ENCODE measurements at places on chromosomes 2 and 18.

DNA sequence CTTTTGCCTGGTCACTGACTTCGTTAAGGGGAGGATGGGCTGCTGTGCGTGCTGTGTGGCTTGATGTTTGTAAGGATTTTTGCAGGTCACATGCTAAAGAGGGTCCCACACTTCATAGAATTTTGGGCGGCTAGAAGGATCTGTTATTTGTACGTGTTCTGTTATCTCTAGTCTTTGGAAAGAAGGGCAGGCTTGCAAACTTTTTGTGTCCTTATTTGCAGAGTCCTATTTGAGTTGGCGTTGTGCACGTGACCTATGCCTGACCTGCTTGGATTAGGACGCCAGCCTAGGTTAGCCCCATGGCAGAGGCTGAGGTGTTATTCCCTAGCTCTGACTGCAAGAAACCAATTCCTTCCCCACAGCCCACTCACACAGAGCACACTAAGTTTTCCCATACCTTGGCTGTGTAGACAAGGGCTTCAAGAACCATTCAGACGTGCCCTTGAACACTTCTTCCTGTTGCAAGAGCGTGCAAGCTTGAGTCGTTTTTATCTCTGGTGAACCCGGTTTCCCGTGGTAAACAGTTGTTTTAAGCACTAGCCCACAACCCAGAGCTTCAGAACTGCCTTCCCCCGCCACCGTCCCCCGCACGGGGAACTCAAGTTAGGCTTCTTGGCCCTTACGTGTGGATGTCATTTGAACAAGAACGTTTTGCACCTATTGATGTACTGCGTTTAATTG is 94.6 kb downstream of the LDLRAD4 start:
- DNase-seq: no peak

DNA sequence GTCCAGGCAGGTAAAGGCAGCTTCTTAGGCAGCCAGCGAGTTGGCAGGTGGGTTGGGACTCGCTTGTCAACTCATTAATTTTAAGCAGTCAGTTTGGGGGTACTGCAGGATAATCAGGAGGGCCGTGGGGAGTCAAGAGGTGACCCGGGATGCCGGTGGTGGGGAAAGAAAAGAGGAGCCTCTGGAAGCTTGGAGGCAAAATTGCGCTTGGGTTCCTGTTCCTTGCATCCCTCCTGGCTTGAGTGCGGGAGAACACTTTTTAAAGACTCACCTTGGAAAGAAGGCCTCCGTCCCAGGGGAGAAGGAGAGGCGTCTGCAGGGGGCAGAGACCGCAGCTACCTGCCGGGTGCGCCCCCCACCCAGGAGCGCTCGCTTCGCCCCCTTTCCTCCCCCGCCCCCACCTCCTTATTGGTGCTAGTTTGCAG is at the start of gene KCNJ3:
TSS of gene KCNJ3 (plus strand) at position 400 of the 425 bp plus-strand sequence. CDS start 81 bp downstream, outside the sequence.
- DNase-seq: no peak

DNA sequence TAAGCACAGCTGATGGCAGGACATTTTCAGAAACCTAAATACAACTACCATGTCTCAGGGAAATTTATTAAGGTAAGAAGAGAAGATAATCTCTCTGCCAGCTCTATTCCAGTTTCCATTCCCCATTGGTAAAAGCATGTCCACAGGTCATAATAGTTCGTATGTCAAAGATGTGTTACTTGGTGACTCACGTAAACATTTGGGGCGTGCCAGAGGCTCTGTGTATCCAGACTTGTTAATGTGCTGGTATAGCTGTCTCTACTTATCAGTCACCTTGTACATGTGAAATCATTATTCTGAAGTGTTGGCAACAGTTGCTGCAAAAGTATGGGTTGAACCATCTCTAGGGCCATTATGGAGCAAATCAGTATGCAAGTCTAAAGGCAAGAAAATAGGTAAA is 1345.1 kb downstream of the SUCLG1 start:
- DNase-seq: no peak

DNA sequence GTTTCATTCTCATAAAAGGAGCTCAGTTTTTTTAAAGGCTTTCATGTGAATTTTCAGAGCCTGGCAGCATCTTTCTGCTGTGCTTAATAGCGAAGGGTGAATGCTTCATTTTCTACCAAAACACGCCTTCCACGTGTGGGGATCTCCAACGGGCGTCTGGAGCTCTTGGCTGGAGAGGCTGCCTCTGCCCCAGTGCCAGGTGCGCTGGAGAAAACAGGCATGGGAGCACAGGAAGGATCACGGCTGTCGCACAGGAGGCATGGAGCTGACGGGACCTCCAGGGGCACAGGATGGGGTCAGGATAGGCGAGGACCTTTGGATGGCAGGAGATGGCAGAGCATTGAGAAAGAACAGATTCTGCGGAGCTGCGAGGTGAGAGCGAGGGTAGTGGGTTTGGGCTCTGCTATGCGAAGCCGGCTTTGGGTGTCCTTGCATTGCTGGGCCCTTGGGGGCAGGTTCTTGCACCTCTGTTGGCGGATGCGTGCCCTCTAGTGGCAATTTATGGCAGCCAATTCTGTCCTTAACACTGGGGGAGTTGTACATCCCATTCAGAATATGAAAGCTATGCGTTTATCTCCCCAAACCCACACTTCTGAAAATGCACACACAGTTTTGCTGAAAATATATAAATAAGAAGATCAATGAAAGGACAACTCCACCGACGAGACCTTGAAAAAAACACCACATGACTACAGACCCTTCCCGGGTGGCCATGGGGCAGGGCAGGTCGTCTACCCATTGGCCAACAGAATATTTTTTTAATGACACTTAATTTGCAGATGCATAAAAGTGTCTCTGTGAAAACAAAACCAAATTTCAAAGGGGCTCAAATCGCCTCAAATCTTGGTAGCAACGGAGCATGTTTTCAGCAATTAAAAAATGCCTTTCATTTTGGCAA is 90.4 kb upstream of the SLC35G4 start:
- DNase-seq: peak; percentile 80

- DNase-seq: no peak
Observed at GRCh38 chr2:36367895-36368353, 12.3 kb downstream of the CRIM1 start.

- DNase-seq: no peak
Observed at GRCh38 chr2:239462191-239462515, 61.3 kb upstream of the HDAC4 start.

- peak; percentile 56 for DNase-seq
Observed at GRCh38 chr2:118865106-118865505, 17.7 kb upstream of the EN1 start.

- DNase-seq: no peak
Observed at GRCh38 chr18:23440131-23440530, 13.0 kb upstream of the RIOK3 start.

DNA sequence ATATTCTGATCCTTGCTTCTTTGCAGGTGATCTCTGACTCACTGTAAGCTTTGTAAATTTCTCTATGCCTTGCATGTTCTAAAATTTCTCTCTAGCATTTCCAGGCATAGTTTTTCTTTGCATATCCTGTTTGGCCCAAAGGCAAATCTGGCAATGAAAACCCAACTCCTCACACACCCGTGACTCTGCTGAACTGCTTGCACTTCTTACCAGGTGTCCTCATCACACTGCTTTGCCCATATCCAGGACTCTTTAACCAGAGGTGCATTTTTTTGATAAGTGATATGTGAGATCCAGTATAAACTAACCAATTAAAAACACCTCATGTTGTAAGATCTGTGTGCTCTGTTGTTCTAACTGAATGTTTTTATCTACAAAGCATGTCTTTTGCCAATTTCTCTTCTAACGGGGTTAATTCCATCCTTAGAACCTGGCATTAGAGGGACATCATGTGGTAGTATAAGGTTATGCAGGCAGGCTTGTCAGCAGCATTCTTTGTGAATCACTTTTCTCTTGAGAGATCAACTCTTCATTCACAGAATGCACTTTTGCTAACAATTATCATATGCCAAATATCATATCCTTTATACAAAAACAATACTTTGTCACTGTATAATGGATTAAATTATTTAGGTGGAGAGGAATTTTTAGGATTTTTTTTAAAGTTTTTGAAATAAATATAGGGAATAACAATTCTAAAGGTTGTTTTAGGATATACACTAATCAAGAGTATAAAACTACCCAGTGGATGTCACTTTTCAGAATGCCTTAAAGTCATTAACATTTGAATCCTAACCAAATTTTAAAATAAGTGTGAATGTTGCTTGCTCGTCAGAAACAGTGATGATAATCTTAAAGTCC is 20.8 kb upstream of the TMX3 start:
- DNase-seq: peak; percentile 57

DNA sequence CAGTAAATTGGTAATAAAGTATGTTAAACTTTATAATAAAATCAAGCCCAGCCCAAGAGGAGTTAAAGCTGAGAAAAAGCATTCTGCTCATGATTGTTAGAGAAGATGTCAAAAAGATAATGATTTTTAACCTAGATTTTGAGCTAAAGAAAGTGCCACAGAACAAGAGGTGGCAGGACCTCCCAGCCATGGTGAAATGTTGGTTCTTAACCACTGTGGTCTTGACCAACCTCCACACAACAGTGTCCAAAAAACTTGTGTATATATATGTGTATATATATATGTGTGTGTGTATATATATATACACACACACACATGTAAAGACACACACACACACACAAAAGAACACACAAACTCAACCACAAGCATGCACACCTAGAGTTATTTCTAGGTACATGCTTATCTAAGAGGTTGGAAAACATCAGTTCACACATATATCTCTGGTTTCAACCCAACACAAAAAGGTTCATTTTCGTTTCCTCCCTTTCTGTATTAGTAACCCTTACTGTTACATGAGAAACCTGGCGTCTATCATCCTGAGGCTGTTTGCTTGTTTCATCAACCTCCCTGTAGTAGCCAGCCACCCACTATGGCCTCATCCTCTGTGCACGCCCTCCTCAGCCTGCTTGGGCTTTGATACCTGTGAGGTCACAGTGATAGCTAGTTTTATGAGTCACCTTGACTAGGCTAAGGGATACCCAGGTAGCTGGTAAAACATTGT is 631.8 kb upstream of the ID2 start:
- DNase-seq: peak; percentile 68

GRCh38 chr2:30561349-30561748 is 114.3 kb downstream of the LCLAT1 start:
- no peak for DNase-seq

GRCh38 chr2:201361078-201361733 is 4.1 kb upstream of the FLACC1 start:
- DNase-seq: no peak

DNA sequence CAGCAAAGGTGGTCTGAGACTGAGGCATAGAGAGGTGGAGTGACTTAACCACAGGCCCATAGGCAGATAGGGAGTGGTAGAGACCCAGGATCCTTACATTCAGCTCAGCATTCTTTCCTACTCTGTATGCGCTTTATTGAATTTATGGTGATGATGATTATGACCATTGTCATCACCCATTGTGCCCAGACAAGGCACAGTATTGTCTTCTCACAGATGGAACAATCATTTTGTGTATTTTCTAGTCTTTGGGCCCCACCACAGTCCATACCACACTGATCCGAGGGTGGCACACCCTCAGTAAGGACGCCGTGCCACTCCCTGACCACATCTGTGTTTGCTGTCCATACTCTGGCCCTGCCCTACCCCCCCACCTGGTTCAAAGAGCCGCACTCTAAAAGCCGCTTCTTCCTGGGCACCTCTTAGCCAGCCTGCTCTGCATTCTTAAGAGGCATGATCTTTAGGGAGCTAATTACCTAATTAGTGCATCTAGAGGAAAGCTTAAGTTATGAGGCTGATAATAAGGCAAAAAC is 179.6 kb upstream of the SMAD2 start:
- no peak for DNase-seq

GRCh38 chr2:43519643-43520221 is 76.1 kb downstream of the THADA start:
- DNase-seq: no peak

- DNase-seq: no peak
Observed at GRCh38 chr2:54709336-54709809, 14.1 kb upstream of the EML6 start.

- peak; percentile 40 for DNase-seq
Observed at GRCh38 chr2:170714381-170715061, 616 bp upstream of the SP5 start.

- no peak for DNase-seq
Observed at GRCh38 chr2:38948995-38949394, 59.3 kb downstream of the ARHGEF33 start.

DNA sequence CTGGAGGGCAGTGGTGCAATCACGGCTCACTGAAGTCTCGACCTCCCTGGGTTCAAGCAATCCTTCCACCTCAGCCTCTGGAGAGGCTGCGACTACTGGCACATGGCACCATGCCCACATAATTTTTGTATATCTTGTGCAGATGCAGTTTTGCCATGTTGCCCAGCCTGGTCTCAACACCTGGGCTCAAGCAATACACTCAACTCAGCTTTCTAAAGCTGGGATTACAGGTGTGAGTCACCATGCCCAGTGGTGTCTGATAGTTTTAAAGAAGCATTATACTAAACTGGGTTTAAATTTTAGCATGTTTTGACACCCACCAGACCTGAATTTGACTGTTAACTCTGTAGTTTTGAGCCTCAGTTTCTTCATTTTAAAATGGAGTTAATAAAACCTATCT is 109.4 kb upstream of the SLC38A11 start:
- no peak for DNase-seq

GRCh38 chr2:174877751-174878150 is 113.5 kb upstream of the CHRNA1 start:
- DNase-seq: no peak

GRCh38 chr2:101985793-101986164 is 6.0 kb upstream of the IL1R2 start:
- no peak for DNase-seq

DNA sequence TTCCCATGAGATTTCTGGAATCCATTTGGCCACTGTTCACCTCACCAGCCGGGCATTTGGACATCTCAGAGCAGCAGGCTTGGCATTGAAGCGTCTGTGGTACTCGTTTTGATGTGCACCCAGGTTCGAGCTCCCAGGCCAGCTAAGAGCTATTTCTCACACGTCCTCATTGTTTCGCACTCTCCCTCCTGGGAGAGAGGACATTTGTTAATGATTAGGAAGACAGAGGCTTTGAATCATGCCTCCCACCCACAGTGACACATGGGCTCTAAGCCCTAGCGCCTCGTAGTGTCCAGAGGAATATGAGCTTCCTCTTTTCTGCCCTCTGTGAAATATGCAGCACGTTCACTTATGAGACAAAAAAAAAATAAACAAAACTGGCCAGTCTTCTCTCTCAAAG is 361.8 kb downstream of the RND3 start:
- no peak for DNase-seq

GRCh38 chr2:206408323-206409320 is 34.7 kb upstream of the ADAM23 start:
- DNase-seq: peak; percentile 17

GRCh38 chr2:238290091-238290509 is 1.7 kb upstream of the PER2 start:
- DNase-seq: no peak

DNA sequence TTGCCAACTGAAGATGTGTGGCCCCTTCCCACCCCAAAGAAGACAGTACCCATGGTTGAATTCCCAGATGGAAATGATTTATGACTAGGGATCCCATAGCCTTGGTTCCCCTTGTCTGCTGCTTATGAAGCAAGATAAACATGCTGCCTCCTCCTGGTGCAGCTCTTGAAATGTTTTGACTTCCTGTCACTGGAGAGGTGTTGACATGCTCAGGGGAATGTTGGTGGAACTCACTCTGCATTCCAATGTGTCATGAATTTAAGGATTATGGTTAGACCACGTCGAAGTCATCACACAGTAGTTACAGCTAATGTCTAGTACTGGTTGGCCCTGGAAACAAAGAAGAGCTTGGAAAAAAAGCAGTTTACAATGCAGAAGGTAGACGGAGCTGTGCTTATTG is 69.0 kb upstream of the FAM110C start:
- DNase-seq: no peak

- no peak for DNase-seq
Observed at GRCh38 chr2:208077276-208077675, 47.0 kb downstream of the CRYGD start.

- peak; percentile 30 for DNase-seq
Observed at GRCh38 chr2:10787176-10787968, 25.2 kb downstream of the PDIA6 start.
